ENCODE measurements at places on chromosomes 6 and 20.

DNA sequence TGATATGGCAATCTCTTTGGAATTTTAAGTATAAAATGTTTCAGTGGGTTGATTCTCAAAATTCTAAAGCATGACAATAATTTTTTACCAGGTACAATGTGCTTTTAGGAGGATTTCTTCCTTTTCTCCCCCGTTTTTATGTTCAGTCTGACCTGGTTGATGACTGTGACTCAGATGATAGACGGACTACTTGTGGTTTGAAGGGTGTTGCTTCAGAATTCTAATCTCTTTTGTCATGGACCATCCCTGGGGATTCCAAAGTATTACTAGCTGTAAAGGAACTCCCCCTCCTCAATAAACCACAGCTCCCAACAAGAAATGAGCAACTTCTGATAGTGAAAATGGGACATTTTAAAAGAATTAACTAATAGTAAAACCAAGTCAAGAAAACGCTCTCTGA, 34.9 kb upstream of the TNFAIP3 start:
- DNase-seq, result no peak

DNA sequence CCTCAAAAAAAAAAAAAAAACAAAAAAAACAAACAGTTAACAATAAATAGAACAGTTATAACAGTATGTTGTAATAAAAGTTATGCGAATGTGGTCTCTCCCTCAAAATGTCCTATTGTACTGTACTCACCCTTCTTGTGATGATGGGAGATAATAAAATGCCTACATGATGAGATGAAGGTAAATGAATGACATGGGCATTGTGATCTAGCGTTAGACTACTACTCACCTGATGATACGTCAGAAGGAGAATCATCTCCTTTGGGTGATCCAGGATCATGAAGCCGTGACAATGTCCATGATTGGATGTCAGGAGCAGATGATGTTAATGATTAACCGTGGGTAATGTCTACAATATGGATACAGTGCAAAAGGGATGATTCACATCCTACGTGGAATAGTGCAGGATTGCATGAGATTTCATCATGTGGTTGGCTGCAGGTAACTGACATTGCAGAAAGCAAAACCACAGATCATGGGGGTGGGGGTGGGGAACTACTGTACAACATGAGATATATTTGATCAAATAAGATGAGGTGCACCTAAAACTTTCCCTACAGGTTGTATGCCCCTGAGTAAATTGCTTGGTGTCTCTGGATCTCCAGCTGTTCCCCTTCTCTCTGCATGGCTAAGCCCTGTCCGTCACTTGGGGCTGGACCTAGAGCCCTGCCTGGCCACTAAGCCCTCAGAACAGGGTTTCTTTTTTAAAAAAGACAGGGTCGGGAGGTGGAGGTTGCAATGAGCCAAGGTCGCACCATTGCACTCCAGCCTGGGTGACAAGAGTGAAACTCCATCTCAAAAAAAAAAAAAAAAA, 6.2 kb upstream of the RBCK1 start:
- DNase-seq, result no peak

- DNase-seq, result no peak
These were observed 15.3 kb upstream of the CDH4 start for GRCh38 chr20:61236713-61237112.

DNA sequence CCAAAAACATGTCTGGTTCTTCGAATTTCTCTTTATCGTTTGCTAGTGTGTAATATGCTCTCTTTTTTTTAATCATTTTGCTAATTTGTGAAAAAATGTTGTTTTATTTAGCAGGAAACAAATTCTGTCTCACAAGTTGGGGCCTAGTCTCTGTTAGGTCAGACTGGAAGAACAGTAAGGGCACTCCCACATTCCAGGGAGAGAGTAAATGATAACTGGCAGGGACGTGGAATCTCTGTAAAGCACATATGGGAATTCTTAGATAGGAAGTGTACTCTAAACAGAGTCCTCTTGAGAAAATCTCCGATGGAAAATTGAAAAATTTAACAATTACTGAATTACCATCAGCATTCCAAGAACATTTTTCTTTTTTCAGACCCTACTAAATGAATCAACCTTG, 16.4 kb upstream of the CCDC28A start:
- no peak for DNase-seq

- DNase-seq, result no peak
These were observed 131.8 kb downstream of the TIAM2 start for GRCh38 chr6:155126727-155127439.

GRCh38 chr6:132270726-132271402, 130.4 kb downstream of the MOXD1 start:
- DNase-seq, result no peak

DNA sequence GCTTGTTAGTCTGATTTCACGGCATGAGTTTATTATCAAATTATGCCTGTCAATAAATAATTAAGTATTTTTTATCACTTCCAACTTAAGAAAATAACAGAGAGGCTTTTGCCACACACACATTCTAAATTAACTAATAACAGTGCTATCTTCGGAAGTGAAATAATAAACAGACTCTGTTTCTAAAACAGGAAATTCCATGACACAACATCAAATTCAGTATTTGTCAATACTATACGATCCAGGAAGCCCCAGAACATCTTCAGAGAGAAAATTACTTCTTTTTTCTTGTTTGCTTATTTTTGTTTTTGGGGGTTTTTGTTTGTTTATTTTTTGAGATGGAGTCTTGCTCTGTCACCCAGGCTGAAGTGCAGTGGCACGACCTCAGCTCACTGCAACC, 150.7 kb upstream of the PRDM1 start:
- no peak for DNase-seq

GRCh38 chr20:13839421-13840092, 54.7 kb downstream of the NDUFAF5 start:
- DNase-seq, result no peak

DNA sequence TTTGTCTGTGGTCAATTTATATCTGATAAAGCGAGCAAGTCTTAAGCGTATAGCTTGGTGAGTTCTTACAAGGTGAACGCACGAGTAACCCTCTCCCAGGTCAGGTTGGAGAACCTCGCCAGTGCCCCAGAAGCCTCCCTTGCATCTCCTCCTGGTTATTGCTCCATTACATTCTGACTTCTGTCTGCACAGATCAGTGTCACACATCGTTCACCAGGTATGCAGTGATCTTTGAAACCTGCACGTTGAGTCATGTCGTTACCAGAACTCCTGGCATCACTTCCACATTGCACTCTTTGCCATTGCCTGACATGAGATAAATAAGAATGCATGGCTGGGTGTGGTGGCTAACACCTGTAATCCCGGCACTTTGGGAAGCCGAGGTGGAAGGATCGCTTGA, 44.2 kb downstream of the AKAP12 start:
- DNase-seq, result no peak

GRCh38 chr20:17044891-17045290, 181.9 kb upstream of the PCSK2 start:
- no peak for DNase-seq

DNA sequence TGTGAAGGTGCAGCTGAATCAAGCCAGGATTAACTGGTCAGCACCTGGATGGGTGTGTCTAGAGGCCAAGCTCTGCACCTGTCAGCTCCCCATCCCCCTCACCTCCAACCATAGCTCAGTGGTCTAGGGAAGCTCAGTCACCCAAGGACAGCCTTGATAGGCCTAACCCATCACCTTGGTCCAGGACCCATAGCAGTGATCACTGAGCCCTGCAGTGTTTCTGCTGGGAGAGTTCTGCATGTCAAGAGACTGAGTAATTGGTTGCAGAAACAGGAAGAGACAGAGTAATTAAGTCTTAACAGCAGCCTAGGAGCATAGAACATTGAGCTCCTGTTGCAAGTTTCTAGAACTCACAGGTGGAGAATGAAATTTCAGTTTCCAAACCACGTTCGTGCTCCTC, 18.7 kb upstream of the RALGAPB start:
- no peak for DNase-seq

DNA sequence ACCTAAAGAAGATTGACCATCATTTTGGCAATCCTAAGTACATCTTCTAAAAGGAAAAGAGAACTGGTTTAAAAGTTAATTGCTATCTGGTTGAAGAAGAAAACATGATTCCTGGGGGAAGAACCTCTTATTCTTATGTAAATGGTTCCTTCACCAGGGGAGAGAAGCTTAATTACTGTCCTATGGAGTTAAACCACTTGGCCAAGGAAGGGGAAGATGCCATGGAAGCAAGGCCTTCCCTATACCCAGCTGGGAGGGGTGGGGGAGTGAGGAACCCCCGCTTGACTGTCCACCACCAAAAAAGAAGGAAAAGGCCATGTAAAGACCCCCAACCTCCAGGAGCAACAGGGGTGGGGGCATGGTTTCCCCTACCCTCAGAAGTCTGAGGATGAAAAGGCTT, 962.1 kb downstream of the GRIK2 start:
- no peak for DNase-seq

- no peak for DNase-seq
These were observed 59.0 kb upstream of the TULP4 start for GRCh38 chr6:158253248-158253647.

DNA sequence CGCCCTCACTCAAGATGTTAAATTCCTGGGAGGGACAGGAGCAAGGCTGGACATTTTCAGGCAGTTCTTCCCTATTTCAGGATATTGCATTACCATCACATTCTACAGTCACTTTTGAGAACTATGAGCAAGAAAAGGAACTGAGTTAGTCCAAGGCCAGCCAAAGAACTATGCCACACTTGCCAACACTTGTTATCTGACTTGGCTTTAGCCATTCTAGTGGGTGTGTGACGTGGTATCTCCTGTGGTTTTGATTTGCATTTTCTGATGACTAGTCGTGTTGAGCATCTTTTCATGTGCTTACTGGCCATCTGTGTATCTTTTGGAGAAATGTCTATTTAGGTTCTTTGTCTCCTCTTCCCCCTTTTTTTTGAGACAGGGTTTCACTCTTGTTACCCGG, 12.0 kb downstream of the XRN2 start:
- no peak for DNase-seq

DNA sequence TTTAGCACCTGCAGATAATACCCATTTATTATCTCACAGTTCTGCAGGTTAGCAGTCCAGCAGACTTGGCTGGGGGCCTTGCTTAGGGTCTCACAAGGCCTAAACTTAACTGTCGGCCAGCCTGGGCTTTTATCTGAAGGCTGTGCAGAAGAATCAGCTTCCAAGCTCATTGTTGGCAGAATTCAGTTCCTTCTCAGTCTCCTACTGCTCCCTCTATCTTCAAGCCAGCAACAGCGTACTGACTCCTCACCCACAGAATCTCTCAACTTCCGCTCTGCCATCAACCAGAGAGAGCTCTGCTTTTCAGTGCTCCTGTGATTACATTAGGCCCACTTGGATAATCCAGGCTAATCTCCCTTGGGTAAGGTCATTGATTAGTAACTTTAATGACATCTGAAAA, 30.2 kb upstream of the NHSL1 start:
- no peak for DNase-seq

- no peak for DNase-seq
These were observed 205.0 kb upstream of the RNF24 start for GRCh38 chr20:4220352-4220751.

DNA sequence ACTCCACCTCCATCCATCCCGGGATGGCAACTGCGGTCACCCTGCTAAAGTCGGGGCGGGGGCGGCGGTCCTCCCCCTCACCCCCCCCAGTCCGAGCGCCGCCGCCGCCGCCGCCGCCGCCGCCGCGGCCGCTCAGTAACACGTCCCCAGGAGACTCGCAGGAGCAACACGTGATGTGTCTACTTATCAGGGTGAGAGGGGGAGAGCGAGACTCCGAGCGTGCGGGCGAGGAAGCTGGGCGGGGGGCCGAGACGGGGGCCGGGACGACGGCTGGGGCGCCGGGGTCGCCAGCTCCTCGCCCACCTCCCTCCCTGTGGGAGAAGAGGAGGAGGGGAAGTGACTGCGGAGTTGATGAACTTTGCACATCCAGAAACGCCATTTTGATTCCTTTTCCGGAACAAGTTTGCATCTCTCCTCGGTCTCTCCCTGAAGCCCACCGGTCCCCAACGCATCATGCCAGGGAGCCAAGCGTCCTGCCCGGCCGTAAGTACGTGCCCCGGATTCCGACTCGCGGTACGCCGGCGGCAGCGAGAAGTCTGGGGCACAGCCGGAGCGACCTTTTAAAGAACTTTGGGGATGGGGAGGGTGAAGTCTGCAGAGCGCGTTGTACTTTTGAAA, at the start of gene RREB1:
Gene RREB1, plus strand, starts transcription at position 384 of the 618 bp plus-strand sequence. CDS start 73,951 bp downstream, outside the sequence.
- DNase-seq, result peak; percentile 57

GRCh38 chr20:25320035-25320800, 70.4 kb downstream of the ABHD12 start:
- DNase-seq, result no peak

DNA sequence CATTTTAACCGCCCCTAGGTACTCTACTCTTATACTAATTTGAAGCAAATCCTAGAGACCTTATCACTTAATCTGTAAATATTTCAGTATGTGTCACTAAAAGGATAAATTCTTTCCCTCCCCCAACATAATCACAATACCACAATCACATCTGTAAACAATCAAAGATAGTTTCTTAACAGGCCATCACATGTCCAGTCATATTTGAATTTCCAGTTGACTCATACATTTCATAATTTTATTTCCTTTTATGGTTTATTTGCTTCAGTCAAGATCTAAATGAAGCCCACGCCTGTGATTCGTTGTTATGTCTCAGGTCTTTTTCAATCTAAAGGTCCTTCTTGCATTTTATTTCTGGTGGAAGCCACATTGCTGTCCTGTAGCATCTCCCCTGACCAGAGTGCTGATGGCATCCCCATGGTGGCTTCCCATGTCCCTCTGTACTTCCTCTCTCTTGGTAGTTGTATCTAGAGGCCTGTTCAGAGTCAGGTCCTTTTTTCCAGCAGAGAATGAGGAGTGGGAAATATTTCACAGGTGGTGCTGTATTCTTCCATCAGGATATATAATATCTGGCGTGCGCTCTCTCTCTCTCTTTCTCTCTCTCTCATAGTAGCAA, 128.6 kb upstream of the SLC22A23 start:
- DNase-seq, result no peak

DNA sequence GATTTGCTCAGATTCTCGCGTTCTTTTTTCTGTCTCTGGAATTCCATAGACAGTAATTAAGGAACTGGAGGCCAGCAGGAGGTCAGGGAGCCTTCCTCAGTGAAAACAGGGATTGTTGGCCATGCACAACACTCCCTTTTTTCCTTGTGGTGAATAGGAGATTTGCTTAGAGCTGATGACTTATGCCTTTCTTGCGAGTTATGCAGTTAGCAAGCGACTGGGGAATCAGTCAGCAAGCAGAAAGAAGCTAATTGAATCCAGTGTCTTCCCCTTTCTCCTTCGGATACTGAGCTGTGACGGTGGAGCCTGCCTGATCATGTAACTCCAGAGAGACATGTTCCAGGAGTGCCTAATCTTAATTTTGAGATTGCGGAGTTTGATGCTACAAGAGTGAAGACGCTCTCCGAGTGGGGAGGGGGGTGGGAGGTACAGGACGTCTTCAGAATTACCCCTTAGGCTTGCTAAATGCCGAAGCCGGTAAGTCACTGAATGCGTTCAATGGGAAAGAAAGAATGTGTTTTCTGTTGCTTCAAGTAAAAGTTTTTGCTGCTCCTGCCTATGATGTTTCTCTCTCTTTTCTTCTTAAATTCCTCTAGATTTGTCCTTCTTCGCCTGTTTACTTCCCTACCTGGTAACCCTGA, 165.9 kb downstream of the SASH1 start:
- DNase-seq, result no peak

GRCh38 chr6:101534386-101534785, 140.9 kb downstream of the GRIK2 start:
- no peak for DNase-seq
